ENCODE measurements at places on chromosomes 2 and 18.
A peak's percentile ranks its signal among the peaks of the same experiment; 100 is the strongest.

DNA sequence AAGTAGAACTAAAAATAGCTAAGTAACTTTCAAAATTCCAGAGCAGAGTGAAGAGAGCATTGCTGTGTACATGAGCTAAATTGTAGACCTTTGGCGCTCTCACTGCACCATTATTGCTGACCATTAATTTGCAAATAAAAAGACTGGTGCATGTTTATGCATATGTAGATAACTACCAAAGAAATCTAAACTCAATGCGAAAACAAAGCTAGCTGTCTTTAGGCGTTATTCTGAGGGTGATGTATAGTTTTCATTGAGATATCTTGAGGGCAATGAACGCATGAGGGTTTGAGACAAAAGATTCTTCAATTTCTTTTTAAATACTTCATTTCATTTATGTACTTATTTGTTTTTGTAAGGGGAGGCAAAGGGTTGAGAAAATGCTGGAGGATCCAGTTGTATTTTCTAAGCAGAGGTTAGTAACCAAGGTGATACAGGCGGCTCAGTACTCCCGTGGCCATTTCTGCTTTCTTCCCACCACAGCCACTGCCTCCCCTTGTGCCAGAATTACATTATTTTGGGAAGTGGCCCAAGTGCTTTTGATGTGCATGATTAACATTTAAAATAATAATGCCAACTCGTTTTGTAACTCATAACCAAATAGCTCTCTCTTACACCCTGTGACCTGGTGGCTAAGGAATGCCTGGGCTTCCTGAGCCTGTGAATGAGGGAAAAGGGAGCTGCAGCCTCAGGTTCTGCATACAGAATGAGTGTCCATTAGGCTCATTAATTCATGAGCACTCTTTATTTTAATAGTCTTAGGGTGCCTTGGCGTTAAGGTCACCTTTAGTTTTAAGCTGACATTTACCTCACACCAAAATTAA, 797.8 kb upstream of the GYPC start:
- DNase-seq: peak; percentile 9

GRCh38 chr18:45467293-45467692, 148.0 kb upstream of the SLC14A2 start:
- no peak for DNase-seq

DNA sequence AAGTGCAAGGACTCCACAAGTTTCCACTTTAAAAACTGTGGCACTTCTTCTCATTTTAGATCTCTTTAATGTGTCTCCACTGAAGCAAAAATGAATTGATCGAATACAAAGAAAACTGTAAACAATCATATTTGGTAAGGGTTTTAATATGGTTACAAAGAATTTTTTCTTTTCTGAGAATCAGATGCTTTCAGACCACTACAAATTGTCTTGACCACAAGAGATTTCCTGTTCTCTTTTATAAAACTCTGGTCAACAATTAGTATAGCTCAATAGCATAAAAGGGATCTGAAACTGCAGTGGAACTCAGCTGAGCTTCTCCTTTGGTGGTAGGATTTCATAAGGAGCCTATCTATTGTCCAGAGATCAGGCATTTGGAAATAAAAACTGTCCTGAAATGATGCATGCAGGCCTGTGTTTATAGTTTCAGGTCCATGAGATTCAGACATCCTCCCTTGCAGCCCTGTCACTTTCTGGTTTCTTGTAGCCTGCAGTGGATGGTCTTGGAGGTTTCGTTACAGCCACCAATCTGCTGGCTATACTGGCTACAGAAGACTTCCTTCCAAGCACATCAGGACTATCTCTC, 120.0 kb downstream of the DOCK10 start:
- no peak for DNase-seq

DNA sequence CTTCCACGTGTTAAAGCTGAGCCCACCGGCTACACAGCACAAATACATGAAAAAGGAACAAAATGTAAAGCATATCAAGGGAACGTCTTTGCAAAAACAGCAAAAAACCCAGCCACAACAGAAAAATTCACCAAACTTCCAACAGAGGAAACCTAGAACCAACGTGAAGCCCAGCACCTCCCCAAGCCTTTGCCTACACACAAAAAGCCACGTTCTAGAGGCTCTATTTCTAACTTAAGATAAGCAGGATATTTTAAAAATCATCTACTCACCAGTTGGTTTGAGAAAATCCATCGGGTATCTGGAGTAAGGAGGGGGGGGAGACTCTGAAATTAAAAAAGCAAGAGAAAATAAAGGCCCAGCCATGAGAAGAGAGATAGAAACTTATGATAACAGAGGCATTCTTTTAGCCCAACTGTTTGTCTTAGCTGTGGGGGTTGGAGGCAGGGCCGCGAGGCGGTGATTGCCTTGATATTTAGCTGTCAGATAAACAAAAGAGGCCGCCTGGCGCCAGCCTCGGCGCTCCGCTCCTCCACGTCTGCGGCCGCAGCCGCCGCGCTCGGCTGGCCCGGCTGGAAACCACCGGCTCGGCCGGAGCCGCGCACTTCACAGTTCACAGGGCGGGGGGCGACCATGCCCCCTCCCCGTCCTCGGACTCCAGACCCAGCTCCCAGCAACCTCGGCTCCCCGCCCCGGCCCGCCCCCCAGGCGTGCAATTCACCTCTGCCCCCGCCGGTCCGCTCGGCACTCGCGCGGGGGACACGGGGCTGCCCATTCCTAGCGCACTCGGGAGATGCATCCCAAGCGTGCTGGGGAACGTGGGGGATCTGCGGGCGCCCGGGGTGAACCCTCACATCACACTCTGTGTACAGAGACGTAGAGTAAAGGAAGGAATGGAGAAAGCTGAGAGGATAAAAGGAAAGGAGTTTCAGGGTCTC, 2.4 kb downstream of the SMAD7 start:
- DNase-seq: peak; percentile 69

DNA sequence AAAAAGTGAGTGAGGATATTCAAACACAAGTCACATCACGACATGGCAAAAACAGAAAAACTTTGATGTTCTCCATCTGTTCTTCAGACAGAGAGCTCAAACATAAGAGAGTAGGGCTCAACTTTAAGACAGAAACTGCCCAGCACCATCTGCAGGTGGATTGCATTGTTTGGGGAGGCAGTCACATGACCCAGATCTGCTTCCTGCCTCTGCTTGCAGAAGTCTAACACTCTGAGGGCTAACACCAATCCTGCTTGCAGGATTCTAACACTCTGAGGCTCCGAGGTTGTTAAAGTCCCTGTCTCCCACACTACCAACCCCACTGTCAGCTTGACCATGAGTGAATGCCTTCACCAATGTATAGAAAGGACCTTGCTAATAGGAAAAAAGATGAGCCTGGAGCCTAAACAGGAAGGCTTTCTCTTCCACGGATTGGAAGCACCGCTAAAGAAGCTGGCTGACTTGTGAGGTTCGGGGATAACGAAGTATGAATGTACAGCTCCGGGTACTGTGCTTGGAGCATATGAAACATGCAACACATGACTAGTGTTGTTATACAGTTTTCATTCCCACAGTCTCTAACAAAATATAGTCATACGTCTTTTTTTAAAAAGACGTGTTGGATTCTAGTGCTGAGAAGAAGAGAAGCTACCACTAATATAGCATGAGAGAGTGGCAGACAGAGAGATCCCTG, 176.6 kb upstream of the CREB1 start:
- DNase-seq: peak; percentile 38

DNA sequence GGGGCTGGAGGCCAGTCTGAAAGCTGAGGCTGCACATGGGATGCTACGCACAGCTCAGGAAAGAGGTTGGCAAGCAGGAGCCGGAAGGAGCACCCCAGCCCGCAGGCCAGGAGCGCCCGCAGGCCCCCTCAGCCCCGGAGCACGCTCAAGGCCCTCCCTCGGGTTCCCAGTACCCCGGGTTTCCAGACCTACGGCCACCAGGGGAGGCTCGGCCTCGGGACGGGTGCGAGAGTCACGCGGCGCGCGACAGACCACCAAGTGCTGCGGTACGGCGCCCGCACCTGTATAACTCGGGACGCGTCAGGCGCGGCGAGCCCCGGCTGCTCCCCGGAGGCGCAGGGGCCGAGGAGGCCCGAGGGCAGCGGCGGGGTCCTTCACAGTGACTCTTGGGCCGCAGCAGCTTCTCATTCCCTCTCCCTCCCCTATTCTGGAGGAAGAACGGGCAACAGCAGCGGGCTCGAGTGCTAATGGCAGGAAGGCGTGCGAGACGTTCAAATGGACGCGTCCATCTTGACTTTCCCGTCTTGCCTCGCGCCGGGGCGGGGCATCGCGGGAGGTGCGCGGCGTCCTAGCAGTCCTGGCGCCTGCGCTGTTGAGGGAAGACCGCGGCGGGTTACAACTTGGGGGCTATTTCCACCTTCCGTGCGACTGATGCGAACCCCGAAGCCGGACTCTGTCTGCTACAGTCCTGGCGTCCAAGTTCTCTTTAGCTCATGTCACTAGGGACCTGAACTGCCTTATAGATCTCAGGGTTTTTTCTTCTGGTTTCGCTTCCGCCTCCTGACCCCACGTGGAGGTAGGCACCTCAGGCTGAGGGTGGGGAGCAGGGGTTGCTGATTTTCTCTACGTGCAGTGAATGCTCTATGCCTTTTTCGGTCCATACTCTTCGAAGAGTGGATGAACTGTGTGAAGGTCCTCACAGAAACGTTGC, at the start of gene ANAPC1:
Gene ANAPC1, minus strand, starts transcription at position 533 of the 931 bp plus-strand sequence. CDS start 3,368 bp downstream, outside the sequence.
- DNase-seq: peak; percentile 96

DNA sequence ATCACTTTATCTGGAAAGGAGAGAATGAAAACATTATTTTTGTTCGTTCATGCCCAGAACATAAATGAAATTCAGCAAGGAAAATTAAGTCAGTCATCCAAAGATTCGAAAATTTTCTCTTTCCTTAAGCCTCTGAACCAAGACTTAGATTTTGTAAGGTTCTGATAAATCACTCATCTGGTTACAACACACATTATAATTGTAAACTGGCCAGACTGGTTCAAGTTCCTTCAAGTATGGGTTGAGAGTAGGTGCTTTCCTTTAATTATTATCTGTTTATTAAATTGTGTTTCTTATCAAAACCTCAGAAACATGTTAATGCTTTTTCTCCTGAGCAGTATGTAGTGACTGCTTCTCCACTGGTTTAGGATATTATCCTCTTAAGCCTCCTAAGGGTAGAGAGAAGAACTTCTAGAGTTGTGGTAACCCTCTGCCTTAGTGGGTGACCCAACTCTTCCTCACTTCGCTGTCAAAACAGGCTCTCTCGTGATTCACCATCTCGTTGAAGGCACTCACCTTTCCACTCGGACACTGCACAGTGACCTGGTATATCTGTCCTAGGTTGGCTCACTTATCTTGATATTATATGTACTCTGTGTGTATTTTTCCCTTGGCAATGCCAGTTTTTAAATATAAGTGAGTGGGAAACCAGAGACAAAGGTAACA, 325.9 kb downstream of the PAX3 start:
- DNase-seq: no peak

- no peak for DNase-seq
Measured at GRCh38 chr2:42957861-42958301, 165.5 kb upstream of the HAAO start.

GRCh38 chr2:96092951-96093350, 23.4 kb downstream of the ADRA2B start:
- DNase-seq: no peak

GRCh38 chr2:65228263-65228750, 676 bp downstream of the ACTR2 start:
- DNase-seq: peak; percentile 48
